Activated naive CD8-positive, alpha-beta T cell treated with anti-CD3 and anti-CD28 coated beads for 36 hours (primary cell): ENCODE measurements at places on chromosomes 6 and 20. TPM values are rescaled to one million over a fixed set of nuclear protein-coding genes. Genes with fewer than 3 reads are reported as not detected.

ELMO2 gene
- 36.0 TPM for total RNA-seq

E2F1 gene
- total RNA-seq: 76.1 TPM

DNA sequence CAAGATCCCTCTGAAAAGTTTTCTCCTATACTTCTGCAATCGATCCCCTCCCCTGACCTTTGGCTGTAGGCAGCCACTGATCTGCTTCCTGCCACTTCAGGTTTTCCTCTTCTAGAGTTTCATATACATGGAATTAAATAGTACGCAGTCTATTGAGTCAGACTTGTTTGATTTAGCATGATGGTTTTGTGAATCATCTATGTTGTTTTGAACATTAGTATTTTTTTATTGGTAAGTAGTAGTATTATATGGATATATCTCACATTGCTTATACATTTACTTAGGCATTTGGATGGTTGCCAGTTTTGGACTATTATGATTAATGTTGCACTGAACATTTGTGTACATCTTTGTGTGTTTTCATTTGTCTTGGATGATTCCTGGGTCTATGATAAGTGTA is 518.0 kb downstream of the CD109 start:
- DNase-seq: no peak

DNA sequence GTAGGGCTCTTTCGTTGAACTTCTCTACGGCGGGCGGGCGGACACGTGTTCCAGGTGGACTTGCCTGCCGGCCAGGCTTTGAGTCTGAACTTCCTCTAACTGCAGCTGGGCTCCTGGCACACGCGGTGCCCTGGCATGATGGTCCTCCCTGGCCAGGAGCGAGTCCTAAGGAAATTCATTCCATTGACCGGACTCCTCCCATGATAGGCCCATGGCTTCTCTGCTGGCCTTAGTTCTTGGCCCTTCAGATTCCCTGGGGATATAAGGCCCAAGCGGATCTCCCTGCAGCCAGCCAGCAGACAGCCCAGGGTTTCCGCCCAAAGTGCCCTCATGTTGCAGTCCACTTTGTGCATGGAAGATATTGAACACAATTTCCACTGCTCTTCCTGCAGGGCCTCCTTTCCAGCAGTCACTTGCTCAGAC is 39.4 kb downstream of the TBC1D7 start:
- no peak for DNase-seq

DNA sequence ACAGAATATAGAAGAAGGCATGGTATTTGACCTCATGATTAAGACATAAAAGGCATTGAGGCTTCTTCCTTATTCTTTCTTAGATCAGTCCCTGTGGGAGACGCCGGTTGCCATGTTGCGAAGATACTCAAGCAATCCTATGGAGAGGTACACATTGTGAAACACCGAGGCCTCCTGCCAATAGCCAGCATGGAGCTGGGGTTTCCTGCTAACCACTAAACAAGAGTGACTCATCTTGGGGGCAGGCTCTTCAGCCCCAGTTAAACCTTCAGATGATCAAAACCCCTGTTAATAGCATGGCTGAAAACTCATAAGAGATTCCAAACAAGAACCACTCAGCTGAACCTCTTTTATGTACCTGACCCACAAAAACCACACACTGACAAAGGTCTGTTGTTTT is 478.8 kb downstream of the CD83 start:
- DNase-seq: peak; percentile 18

DNA sequence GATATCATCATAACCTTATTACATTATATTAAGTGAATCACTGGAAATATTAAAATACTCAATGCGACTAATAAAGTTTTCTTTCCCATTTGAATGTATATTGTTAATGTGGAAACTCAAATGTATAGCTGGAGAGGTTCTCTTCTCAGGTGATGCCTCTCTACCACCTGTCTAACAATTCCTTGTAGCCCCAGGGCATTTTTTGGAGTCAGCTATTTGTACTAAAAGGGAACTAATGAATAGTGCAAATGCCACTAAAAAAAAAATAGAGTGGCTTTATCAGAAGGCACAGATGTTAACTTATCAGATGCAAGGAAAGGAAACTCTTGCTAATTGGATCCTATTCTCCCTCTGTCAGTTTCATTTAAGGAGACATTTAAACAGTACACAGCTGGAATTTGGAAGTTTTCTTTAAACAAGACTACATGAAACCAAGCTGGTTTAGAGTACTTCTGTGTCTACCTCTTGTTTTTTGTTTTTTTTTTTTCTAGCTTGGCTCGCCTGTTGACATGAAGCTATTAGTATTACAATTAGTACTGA is 897.0 kb upstream of the SLC35B3 start:
- DNase-seq: no peak
